CMK (cell line): ENCODE measurements at places on chromosomes 5 and 9.

- DNase-seq = no peak
Measured at GRCh38 chr9:105171589-105171988, 72.9 kb upstream of the SLC44A1 start.

GRCh38 chr9:36031774-36032555 lies 4.7 kb upstream of the RECK start:
- DNase-seq = no peak

DNA sequence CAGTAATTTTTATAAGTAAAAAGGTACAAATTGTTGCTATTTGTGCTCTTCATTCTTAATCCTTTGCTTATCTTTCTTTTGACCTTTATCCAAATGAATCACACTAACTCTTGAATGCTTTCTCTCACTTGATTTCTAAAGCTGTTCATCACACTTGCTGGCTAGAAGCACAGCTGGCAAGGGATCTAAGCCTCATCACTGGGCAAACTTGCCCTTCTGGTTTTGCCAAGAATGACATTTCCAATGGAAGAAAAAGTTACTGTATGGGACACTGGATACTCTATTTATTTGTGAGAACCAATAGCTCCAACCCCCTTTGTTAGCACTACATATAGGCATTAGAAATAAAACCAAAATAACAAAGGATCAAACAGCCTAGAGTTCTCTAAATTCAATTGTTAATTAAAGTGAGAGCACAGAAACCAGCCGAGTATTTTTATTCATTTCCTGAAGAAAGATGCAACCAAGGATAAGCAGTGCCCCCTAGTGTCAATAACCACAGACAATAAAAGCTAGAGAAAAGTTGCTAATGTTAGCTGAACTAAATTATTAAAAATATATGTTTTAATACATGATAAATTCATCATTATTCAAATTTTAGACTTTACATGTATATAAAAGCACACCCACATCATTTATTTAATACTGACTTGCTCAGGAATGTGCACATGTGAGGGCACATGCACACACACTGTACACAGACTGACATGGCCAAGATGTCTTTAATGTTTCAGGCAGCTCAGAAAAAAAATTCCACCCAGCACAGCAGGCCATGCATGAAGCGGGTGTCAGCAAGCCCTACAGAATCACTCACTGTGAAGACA lies 59.8 kb upstream of the POU5F2 start:
- no peak for DNase-seq

- DNase-seq = no peak
Measured at GRCh38 chr9:132994410-132995120, 16.1 kb downstream of the GFI1B start.

GRCh38 chr5:124395287-124395686 lies 351.2 kb downstream of the ZNF608 start:
- DNase-seq = no peak

GRCh38 chr5:473551-474192 lies 30.7 kb downstream of the EXOC3 start:
- DNase-seq = no peak

DNA sequence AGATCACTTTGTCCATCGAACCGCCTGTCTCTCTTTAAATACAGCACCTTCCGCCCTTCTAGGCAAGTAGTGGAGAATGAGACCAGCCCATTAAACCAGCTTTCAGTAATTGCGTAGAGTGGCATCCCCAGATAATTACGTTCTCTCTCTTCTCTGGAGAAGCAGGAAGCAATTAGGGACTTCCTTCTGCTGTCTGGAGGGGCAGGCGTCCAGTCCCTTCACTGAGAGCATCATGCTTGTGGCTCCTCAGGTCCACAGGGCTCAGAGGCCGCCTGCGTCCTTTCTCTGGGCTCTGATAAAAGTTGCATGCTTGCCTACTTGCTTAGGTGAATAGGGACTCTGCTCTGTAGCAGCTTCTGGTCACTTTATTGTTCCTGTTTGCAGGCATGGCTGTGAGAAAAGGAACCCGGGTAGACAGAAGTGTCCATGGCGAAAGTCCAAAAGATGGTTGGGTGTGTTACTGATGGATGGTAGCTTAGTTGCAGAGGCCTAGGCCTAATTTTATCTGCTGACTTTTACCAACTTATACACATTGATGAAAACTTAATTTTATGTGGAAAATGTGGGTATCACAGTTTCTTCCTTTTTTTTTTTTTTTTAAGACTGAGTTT lies 299.1 kb upstream of the PANK3 start:
- DNase-seq = no peak

- no peak for DNase-seq
Measured at GRCh38 chr5:105632043-105632442, 2038.7 kb downstream of the EFNA5 start.

GRCh38 chr5:104146652-104147051 lies 584.1 kb upstream of the NUDT12 start:
- DNase-seq = no peak

DNA sequence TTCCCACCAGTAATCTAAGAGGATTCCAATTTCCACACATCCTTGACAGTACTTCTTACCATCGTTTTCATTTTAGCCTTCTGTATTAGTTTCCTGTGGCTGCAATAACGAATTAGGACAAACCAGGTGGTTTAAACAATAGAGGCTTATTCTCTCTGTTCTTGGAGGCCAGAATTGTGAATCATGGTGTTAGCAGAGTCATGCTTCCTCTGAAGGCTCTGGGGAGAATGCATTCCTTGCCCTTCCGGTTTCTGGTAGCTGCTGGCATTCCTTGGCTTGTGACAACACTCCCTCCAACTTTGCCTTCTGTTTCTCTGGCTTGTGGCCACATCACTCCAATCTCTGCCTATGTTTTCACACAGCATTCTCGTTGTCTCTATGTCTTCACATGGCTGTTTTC lies 23.5 kb downstream of the RIGI start:
- no peak for DNase-seq

DNA sequence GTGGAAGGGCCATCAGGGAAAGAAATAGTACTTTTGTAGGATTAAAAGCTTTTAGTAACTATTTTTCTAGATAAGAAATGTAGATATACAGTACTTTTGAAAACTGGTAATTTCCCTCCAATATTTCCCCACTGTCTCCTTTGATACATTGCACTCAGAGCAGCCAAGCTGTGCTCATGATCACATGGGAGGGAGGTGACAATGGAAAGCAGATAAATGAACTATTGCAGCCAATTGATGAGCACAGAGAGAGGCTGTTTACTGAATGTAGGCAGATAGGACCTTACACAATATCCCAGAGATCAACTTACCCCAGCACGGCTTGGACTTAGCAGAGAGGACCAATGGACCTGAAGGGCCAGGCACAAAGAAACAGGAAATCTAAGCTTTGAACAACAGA lies 178.0 kb upstream of the NREP start:
- no peak for DNase-seq

DNA sequence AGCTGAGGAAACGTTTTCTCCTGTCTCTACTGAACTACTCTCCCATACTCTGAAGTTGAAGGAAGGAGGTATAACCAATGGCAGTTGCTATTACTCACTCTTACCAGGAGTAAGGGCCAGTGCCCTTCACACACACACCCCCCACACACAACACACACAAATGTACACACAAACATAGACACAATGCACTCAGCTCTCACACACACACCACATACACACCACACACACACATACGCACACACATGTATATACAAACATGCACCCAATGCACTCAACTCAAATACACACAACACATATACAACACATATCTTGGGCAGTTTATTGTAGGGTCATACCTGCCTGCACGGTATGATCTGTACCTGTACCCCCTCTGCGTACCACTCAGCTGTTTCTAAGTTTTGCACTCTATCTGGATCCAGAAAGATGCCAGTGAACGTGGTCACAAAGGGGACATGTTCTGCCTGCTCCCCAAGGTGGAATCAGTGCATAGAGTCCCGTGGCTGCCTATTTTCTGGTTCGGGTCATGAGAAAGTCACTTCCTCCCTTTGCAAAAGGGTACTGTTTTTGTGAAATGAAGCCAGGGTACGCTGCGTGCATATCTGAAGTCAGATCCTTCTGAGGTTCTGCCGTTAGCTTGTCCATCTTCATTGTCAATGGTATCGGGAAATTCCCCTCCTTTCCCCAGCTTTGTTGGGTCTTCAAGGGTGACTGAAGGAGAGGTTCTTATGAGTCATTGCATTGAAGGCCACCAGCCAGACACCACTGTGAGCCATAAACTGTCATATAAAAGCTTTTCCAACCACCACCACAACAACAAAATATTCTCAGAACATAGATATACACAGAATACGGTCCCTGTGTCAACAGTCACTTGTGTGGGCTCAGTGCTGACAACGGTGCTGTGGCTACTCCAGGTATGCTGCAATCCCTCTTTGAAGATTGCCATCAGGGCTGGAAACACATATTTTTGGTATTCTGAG lies 131.9 kb downstream of the UGCG start:
- no peak for DNase-seq

GRCh38 chr9:80552931-80553330 lies 981.2 kb downstream of the TLE4 start:
- no peak for DNase-seq

DNA sequence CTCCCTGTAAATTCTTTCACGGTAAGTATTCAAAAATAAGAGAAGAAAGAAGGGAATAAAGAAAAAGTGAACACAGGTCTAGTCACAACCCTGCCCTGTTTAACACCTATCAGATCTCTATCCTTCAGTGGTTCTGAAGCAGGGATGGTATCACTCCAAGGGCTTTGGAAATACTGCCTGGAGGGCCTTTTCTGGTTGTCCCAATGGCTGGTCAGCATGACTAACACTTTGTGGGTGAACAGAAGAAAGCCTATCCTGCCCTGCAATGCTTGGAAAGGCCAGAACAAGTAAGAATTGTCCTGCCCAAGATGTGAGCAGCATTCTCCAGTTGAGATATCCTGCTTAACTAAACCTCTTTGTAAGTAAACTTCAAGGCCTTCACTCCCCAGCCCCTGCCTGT lies 124.9 kb downstream of the TMEM167A start:
- no peak for DNase-seq

DNA sequence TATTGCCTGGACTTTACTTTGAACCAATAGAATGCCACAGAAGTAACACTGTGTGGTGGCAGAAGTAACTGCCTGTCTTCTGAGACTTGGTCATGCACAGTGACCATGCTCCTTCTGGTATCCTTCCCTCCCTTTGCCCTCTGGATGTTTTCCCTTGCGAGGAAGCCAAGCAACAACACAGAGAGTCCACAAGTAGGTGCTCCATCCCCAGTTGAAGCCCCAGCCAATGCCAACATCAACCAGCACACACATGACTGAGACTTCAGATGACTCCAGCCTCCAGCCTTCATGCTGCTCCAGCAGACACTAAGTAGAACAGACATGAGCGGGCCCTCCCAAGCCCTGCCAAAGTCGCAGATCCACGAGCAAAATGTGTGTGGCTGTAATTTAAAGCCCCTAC lies 129.6 kb downstream of the EPB41L4A start:
- DNase-seq = no peak

DNA sequence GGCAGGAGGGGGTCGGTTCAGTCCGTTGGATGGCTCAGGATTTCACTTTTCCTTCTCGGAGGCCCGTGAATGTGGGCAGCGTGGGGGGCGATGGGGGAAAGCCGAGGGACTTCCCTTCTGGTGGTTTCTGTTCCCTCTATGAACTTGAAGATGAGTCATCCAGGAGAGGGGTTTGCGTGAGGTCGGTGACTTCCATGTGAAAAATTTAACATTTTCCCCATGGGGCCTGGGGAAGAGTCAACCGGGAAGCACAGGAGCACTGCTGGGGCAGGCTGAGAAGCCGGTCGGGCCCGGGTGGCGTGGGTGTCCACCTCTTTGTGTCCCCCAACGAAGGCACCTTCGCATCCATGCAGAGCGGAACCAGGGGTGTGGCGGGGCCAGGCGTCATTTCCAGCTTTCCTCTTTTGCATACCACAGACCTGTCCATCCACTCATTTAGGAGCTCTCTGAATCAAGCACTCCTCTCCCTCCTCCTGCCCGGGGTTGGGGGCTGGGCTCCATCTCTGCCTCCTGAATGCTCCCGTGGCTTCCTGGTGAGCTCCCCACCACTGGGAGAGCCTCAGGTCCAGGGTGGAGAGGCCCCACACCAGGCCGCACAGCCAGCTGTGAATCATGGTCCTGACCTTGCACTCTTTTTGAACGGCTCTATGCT lies 68.4 kb downstream of the ANKRD33B start:
- DNase-seq = no peak

GRCh38 chr9:126886034-126886822 lies 25.8 kb downstream of the ZBTB34 start:
- DNase-seq = no peak

DNA sequence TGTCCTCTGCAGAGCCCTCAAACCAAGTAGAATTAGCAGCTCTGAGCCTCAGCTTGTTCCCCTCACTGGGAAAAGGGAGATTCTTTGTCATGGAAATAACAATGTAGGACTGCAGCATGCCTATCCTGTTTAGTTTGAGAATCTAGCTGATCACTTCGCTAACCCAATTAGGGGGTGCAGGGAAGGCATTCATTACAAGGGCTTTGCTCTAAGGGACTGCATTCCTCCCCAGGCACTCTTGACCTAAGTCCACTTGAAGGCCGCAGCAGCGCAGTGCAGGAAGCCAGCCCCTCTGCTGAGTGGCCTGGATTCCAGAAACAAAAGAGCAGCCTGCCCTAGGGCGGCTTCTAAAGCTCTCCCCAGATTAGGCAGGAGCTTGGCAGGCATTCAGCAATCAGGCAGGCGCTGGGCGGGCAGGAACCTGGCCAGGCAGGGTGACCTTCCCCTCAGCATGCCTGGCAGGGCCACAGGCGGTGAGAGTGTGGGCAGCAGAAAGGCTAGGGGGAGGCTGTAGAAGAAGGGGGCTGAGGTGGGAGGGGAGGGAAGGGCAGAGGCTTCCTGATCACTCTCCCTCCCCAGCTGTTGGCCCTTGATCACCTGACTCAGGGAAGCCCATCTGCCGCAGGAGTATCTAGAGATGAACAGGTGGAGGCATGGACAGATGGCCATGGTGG lies 24.8 kb downstream of the CCNJL start:
- no peak for DNase-seq

DNA sequence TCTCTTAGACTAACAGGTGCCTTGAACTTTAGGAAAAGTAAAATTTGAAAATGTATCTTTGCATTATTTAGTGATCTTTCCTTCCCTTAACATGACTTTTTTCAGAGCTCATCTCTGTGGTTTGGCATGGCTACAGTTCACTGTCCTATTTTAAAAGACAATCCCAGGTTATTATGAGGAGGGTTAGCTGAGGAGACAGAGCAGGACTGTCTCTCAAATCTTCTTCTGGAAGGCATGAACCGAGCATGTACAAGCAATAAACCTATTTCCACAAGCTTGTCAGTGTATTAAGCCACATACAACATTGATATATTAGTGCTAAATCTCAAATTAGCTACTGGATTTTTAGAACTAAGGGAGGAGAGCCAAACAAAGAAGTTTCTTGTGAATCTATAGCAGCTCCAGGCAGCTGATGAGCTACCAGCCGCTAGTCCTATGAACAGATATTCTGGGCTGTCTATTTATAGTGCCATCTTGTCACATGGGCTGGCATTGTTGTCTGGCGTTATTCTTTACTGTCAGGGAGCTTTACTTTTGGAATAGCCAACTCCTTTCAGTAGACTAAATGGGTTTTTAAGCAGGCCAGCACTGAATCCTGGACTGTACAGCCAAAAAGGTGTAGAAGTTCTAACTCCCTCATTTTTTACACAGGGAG lies 171.2 kb upstream of the ACTBL2 start:
- no peak for DNase-seq

GRCh38 chr9:92618633-92619225 lies 51.2 kb downstream of the IPPK start:
- no peak for DNase-seq
